ENCODE measurements at places on chromosomes 12 and 14.

DNA sequence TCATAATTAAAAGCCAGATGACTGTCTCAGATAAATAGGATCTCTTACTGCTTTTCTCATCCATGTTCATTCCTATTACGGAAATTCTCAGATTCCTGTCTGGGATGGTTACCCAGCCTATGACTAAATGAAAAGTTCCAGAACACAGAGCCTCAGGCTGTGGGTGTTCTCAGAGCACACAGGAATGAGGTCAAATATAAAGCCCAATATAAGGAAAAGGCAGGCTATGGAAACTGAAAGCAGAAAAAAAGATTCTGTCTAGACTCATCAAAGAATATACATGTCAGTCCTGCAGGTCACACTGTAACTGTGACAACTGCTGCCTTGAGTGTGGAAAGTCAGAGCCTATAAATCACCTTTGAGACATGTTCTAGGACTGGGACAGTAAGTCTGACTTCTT, 64.3 kb downstream of the DCAF5 start:
- DNase-seq = no peak

DNA sequence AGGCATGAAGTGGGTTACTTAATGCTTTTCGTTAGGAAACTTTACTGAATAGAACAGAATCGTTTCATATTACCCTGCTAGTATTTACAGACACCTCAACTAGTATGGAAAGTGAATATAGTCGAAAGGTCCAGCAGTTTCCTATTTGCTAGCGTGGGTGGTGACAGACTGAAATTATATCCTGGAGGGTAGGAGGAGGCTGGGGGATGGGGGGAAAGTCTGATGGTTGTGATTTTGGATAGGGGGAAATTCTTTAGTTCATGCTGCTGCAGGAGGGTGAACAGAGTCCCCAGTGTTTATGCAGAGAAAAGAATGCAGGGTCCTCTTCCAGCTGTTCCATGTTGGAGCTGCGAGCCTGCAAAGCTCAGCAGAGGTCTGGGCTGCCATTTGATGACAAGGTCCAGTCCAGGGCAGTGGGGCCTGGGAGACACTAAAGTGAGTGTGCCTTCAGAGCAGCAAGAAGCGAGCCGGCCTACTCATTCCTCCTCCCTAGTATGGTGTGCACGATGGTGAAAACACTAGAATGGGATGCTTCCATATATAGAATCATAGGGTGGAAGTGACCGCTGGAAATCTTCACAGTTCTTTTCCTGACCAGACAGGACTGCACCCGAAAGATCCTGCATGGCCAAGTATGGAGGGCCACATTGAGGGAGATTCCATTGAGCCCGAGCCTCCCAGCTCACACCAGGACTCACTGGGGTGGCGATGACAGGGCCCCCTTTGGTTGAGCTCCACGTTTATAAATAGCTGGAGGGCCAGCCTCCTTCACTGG, 2.1 kb downstream of the SAMD4A start:
- no peak for DNase-seq

DNA sequence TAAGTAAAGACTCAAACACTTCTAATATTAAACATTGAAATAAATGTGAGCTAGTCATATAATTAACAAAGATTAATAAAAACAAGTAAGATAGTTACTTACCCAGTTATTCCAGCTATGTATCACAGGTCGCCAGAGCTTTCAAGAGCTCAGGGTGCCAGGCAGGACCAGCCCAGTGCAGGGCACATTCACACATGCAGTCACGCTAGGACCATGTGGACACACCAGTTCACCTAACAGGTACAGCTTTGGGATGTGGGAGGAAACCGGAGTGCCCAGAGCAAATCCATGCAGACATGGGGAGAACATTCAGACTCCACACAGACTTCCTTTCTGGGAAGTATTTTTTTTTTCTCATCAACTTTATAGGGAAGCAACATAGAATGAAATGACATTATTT, 39.3 kb upstream of the KCNA1 start:
- DNase-seq = no peak

DNA sequence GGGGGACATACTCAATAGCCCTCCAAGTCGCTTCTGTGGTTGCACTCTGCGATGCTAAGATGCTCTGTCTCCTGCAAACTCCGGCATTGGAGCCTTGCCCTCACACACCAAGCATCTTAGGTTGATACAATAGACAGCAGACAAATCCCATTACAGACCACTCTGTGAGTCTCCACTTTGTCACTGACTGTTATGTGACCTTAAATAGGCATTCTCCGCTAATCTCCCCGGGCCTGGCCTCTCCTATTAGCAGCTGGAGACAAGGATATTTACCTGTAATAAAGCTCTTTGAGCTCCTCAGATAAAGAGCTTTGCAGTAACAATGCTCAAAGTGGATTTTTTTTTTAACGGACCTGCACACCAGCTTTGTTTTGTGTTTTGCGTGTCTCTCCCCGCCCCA, 479.7 kb upstream of the TBX3 start:
- DNase-seq = no peak

- no peak for DNase-seq
These were observed 114.2 kb downstream of the BRMS1L start for GRCh38 chr14:35940291-35940690.

GRCh38 chr14:58717211-58717610, 79.4 kb downstream of the DACT1 start:
- DNase-seq = no peak

DNA sequence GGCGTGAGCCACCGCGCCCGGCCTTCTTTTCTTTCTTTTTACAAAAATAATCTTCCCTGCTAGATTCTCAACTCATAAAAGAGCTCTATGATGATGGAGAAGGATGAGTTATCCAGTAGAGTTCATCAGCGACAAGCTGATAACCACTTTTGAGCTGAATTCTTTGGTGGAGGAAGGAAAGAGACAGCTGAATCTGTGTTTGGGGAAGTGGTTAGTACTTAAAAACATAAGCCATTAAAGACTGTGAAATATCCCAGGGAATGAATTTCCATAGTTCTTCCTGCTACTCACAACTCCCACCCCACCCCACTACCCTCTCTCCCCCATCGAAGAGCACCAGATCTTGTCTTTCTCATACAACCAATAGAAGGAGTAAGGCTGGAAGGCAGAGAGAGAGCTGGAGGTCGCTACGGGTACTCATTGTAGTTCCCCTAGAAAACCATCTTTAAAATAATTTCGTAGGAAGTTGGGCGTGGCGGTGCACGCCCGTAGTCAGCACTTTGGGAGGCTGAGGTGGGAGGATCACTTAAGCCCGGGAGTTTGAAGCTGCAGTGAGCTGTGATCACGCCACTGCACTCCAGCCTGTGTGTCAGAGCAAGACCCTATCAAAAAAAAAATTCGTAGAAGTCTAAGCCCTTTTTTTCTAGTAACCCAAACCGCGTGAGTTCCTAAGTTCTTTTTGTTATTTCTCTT, 647 bp upstream of the ESPL1 start:
- DNase-seq = no peak

- no peak for DNase-seq
These were observed 208.5 kb upstream of the NEDD1 start for GRCh38 chr12:96698521-96698920.

- DNase-seq = no peak
These were observed 189.7 kb downstream of the ETV6 start for GRCh38 chr12:11839091-11839641.

DNA sequence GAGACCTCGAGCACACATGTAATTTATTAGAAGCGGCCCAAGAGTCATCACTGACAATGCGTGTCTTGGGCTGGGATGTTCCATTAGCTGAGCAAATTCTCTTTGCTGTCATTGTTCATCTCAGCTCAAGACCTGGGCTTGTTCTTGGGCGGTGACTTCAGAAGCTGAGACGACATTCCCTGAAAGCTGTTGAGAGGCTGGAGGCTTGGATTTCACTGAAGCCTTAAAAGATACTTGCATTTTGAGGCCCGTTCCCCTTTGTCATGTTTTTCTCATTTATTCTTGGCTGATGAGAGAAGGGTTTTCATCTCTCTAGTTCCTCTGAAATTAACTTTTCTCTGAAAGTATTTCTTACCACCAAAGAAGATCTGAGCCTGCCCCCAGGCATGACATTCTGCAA, 16.6 kb upstream of the SUSD6 start:
- no peak for DNase-seq

GRCh38 chr12:49331380-49332222, 5.4 kb downstream of the C1QL4 start:
- no peak for DNase-seq

DNA sequence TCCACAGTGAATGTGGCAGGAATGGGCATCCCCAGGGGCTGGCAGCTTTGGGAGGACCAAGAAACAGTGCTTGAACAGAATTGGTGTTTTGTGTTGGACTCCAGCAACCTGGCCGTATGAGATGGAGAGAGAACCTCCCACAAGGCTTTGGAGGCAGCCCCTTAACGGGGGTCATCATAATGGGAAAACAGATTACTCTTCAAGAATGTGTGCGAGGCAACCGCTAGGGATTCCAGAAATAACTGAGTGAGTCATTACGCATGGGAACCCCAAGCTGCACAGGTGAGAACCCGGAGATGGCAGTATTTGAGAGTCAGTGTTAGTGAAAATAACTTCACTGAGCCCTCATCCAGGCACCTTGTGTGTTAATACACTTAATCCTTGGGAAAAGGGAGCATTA, 567.8 kb upstream of the TBX3 start:
- no peak for DNase-seq

DNA sequence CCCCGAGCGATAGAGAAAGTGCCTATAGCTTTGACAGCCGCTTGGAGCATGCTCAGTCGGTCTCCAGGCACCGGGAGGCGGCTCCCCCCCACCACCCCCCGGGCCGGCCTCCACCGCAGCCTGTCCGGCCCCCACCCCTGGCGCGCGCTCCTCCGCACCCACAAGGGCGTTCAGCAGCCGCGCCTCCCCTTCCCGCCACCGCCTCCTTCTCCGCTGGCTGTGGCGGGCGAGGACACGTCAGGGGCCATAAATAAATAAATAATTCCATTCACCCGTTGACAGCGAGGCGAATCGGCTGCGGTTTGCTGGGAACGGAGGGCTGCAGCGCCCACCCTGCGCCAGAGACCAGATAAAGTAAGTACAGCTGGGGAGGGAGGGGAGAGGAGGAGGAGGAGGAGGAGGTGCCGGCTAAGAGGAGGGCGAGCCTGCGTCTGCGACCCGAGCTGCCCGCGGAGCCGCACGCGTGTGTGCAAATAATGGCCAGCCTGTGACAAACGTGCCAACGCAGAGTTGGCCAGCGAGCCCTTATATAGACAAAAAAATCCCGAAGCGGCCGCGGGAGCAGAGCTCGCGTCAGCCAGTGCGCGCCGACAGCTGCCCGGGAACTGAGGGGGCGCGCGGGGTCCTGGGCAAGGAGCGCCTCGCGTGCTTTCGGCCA, at the start of gene SLC16A7:
TSS of gene SLC16A7 (plus strand) at position 147 of the 658 bp plus-strand sequence. CDS start 108,773 bp downstream, outside the sequence.
- DNase-seq = peak; percentile 81

- DNase-seq = no peak
These were observed 54.6 kb downstream of the NCOR2 start for GRCh38 chr12:124512667-124513296.

DNA sequence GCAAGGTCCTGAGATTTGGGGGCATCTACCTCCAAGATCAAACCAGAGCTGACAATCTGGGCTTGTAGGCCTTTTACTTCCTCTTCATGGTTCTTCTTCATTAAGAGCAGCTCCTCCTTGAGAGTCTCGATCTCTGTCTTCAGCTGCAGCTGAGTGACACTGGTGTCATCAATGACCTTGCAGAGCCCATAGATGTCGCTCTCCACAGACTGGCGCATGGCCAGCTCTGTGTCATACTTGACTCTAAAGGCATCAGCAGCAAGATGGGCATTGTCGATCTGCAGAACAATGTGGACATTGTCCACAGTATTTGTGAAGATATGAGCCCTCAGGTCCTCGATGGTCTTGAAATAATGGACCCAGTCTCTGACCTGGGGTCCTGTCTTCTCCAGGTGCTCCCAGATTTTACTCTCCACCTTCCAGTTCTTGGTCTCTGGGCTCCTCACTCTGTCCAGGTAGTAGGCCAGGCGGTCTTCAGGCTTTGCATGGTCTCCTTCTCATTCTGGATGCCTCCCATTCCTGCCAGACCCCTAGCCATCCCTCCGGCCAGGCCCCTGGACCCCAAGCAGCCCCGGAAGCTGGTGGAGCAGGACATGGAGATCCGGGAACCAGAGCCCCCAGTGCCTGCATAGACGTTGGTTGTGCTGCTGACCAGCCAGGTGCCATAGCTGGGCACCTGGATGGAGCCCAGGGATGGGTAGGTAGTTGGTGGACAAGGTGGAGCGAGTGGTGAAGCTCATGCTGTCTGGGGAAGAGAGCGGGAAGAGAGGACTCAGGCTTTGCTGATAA, 141.0 kb downstream of the MSRB3 start:
- DNase-seq = no peak

GRCh38 chr14:73170686-73171085, 34.4 kb downstream of the PSEN1 start:
- DNase-seq = no peak

DNA sequence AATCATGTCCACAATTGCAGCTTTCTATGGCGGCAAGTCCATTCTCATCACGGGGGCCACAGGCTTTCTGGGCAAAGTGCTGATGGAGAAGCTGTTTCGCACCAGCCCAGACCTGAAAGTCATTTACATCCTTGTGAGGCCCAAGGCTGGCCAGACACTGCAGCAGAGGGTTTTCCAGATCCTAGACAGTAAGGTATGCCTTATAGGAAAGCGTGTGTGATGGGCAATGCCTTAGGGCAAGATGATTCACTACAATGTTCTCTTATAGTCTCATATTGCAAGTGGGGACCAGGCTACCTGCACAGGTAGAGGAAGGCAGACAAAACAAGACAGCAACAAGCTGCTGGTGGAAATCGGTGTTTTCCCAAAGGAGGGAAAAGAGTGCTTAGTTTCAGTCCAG, 110.5 kb downstream of the ERGIC2 start:
- DNase-seq = no peak

- DNase-seq = no peak
These were observed 83.7 kb downstream of the HEATR5A start for GRCh38 chr14:31336646-31337045.

GRCh38 chr12:131098178-131098981, 144.7 kb downstream of the ADGRD1 start:
- no peak for DNase-seq

GRCh38 chr12:34352098-34352497, 329.8 kb downstream of the ALG10 start:
- no peak for DNase-seq

All from germinal center (tissue), 1 donor.